ENCODE measurements at places on chromosomes 3 and 15. TPM values are rescaled to one million over a fixed set of nuclear protein-coding genes. Genes with fewer than 3 reads are reported as not detected.

The CEP19 gene
- total RNA-seq = 5.6 TPM

The SNAP23 gene
- total RNA-seq = 91.8 TPM

The CYP19A1 gene
- not detected for total RNA-seq

The PLA2G4E gene
- not detected for total RNA-seq

The RAD51 gene
- total RNA-seq = 1.2 TPM

The KLHL24 gene
- 31.7 TPM for total RNA-seq

The ATP8B4 gene
- total RNA-seq = 0.43 TPM

The NCEH1 gene
- total RNA-seq = 2.1 TPM

The SH2D7 gene
- total RNA-seq = not detected

The PATL2 gene
- total RNA-seq = not detected

The MAGI1 gene
- 16.7 TPM for total RNA-seq

The TRIM42 gene
- total RNA-seq = not detected

The SPSB4 gene
- not detected for total RNA-seq

The ZNF502 gene
- total RNA-seq = 4.1 TPM

The GAP43 gene
- under 0.01 TPM for total RNA-seq

The APOD gene
- 33.1 TPM for total RNA-seq

The DUOXA1 gene
- total RNA-seq = not detected

The DCUN1D1 gene
- 13.2 TPM for total RNA-seq

The TRPC1 gene
- 7.2 TPM for total RNA-seq

The PRSS50 gene
- total RNA-seq = not detected

The ZNF710 gene
- total RNA-seq = 5.8 TPM

The FANCD2OS gene
- not detected for total RNA-seq

The SAMMSON gene
- total RNA-seq = not detected

The CHST13 gene
- total RNA-seq = not detected

The ARHGEF3 gene
- 7.3 TPM for total RNA-seq

The OR4M2 gene
- total RNA-seq = not detected

The SOX2 gene
- total RNA-seq = not detected

The RBP2 gene
- total RNA-seq = not detected

The FBXO40 gene
- not detected for total RNA-seq

The KLHL40 gene
- total RNA-seq = 0.17 TPM

The FBXW12 gene
- not detected for total RNA-seq

The KBTBD8 gene
- total RNA-seq = 1.6 TPM

The RETNLB gene
- total RNA-seq = not detected

The CHD2 gene
- total RNA-seq = 29.9 TPM

The ACSBG1 gene
- total RNA-seq = 0.12 TPM

The BTLA gene
- total RNA-seq = not detected

The CSPG4 gene
- 8.2 TPM for total RNA-seq

The PYDC2 gene
- not detected for total RNA-seq

The ITIH4 gene
- not detected for total RNA-seq

The SLC12A6 gene
- total RNA-seq = 7.8 TPM

The CFAP20DC gene
- 5.4 TPM for total RNA-seq

The ILDR1 gene
- total RNA-seq = not detected

The MFN1 gene
- 17.3 TPM for total RNA-seq

The DYNLT2B gene
- 13.4 TPM for total RNA-seq

The ZMYND10 gene
- total RNA-seq = 1.1 TPM

All from pericardium fibroblast (primary cell).